Bronchus fibroblast of lung (primary cell): ENCODE measurements at places on chromosomes 11 and 22. TPM values are rescaled to one million over a fixed set of nuclear protein-coding genes. Genes with fewer than 3 reads are reported as not detected.

The RSF1 gene
- total RNA-seq: 13.5 and 17.0 TPM in 2 replicates

The VWCE gene
- total RNA-seq: 1.0 and 1.3 TPM in 2 replicates

The NFAM1 gene
- not detected in 2 replicates for total RNA-seq

The PHF21B gene
- under 0.01 TPM in 1 of 2 replicates, not detected in the other for total RNA-seq

The MOV10L1 gene
- 0.67 and 1.6 TPM in 2 replicates for total RNA-seq

The SLC22A12 gene
- total RNA-seq: not detected in 2 replicates

The MUC15 gene
- total RNA-seq: under 0.01 and 0.17 TPM in 2 replicates

The THY1 gene
- 64.8 and 72.6 TPM in 2 replicates for total RNA-seq

The ADORA2A gene
- total RNA-seq: 0.15 and 0.50 TPM in 2 replicates

The CSTPP1 gene
- total RNA-seq: 29.8 and 32.3 TPM in 2 replicates

The MS4A15 gene
- not detected in 2 replicates for total RNA-seq

The OOSP2 gene
- not detected in 2 replicates for total RNA-seq

The ANO3 gene
- total RNA-seq: 0.15 and 0.34 TPM in 2 replicates

The KCNJ1 gene
- total RNA-seq: not detected in 2 replicates

The P2RY6 gene
- total RNA-seq: 0.15 TPM in 1 of 2 replicates, not detected in the other

The NKAPD1 gene
- 9.4 and 11.1 TPM in 2 replicates for total RNA-seq

The OR5AS1 gene
- total RNA-seq: not detected in 2 replicates

The DENND5A gene
- total RNA-seq: 54.8 and 63.9 TPM in 2 replicates

The SUSD2 gene
- 2.9 and 3.1 TPM in 2 replicates for total RNA-seq

The GLB1L3 gene
- not detected in 2 replicates for total RNA-seq

The MED17 gene
- total RNA-seq: 20.5 and 24.7 TPM in 2 replicates

The NRXN2 gene
- total RNA-seq: 0.67 and 0.89 TPM in 2 replicates

The OR5I1 gene
- total RNA-seq: not detected in 2 replicates

The BMAL1 gene
- 9.4 and 11.3 TPM in 2 replicates for total RNA-seq

The NDUFS8 gene
- 277 and 294 TPM in 2 replicates for total RNA-seq

The PAX6 gene
- total RNA-seq: not detected in 2 replicates

The ELF5 gene
- total RNA-seq: not detected in 2 replicates

The MB gene
- not detected in 2 replicates for total RNA-seq

The SLC6A5 gene
- total RNA-seq: not detected in 2 replicates
